ENCODE measurements at places on chromosomes 6 and 20. TPM values are rescaled to one million over a fixed set of nuclear protein-coding genes. Genes with fewer than 3 reads are reported as not detected.
A peak's percentile ranks its signal among the peaks of the same experiment; 100 is the strongest.

The YWHAB gene
- total RNA-seq = 87.5 TPM

DNA sequence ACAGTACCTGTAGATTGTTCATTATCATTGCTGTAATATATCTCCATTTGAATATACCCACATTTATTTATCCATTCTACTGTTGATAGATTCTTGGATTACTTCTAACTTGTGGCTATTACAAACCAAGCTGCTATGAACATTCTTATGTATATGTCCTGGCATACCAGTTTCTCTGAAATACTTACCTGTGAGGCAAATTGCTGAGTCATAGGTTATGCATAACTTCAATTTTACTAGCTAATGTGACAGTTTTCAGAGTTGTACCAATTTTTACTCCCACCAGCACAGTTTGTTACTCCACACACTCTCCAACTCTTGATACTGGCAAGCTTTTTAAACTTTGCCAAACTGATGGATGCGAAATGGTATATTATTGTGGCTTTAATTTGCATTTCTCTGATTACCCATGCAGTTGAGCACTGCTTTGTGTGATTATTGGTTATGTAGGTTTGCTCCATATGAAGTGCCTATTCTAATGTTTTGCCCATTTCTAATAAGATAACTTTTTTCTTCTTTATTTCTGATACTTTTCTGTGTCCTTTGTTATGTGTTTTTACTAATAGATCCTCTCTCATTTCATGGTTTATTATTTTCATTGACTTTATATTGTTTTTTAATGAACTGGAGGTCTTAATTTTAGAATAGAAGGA is 62.8 kb upstream of the SDHAF4 start:
- no peak for DNase-seq

DNA sequence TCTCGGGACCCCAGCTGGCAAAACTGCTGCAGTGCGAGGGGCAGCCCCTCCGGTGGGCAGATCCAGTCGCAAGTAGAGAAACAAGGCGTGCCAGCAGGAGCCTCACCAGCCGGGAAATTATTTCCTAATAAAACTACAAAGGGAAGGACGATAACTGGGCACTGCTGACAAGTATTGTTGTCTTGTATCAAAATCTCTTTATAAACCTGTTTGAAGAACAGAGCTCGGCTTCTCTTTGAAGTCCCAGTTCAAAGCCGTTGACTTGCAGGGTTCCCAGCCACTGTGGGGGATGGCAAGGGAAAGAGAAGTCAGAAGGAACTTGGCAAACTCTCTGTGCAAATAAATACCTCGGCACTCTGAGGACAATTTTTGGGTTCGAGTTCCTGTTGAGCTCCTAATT is 504.5 kb downstream of the CD83 start:
- DNase-seq = no peak

- no peak for DNase-seq
Measured at GRCh38 chr20:11246251-11246775, 572.5 kb upstream of the JAG1 start.

GRCh38 chr6:155062866-155063341 is 67.8 kb downstream of the TIAM2 start:
- no peak for DNase-seq

GRCh38 chr20:33840160-33840559 is 29.0 kb downstream of the CHMP4B start:
- DNase-seq = no peak

The ZNF322 gene
- 10.3 TPM for total RNA-seq

The MUC22 gene
- 0.08 TPM for total RNA-seq

The ZSCAN23 gene
- not detected for total RNA-seq

The NUS1 gene
- 14.7 TPM for total RNA-seq

- DNase-seq = no peak
Measured at GRCh38 chr20:60361761-60362395, 403.7 kb downstream of the CDH26 start.

- DNase-seq = no peak
Measured at GRCh38 chr6:1786455-1787453, 177.0 kb downstream of the FOXC1 start.

- no peak for DNase-seq
Measured at GRCh38 chr6:143127941-143128680, 67.4 kb downstream of the AIG1 start.

DNA sequence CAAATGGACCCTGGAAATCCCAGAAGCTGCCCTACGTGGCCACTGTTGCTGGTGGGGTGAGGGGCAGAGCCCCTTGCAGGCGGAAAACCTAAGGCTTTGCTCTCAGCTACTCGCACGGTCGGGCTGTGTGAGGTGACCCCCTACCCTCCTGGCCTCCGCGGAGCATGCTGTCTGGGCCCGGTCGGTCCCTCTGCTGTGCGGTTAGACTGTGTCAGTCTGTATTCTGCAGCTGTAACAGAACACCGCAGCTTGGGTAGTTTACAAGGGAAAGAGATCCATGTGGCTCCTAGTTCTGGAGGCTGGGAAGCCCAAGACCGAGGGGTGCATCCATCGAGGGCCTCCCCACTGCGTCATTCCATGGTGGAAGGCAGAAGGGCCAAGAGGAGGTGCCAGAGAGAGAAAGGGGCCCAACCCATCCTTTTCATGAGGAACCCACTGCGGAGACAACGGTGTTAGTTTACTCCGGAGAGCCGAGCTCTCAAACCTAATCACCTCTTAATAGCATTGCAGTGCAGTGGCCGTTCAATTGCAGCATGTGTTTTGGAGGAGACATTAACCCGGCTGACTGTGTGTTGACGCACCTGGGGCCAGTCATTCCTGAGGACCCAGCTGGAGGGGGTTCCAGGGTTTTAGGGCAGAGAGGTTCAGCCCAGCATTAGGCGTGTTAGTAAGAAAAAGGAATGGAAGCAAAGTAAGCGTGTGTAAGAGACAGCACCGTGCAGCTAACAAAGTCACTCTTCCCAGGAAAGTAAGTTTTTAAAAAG is 18.3 kb downstream of the COL9A3 start:
- no peak for DNase-seq

The STK4 gene
- 8.6 TPM for total RNA-seq

The SPTLC3 gene
- total RNA-seq = 0.38 TPM

- DNase-seq = peak; percentile 37
Measured at GRCh38 chr20:63167026-63167917, 48.7 kb downstream of the YTHDF1 start.

DNA sequence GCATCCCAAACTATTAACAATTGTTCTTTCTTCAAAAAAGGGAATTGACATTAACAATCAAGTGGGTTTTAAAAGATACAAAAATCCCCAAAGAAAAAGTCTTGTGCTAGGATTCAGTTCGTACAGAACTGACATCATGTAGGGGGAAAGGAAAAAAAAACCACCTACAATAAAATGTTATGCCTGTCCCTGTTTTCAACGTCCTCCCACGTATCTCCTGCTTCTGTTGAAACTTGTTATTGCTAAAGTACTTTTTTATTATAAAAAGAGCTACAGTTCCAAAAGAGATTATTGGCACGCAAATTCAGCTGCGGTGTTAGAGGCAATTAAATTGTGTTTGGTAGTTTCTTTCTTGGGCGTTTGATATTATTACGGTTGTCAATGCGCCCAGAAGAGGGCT is 102.8 kb upstream of the PHACTR1 start:
- DNase-seq = no peak

- no peak for DNase-seq
Measured at GRCh38 chr6:109715616-109716015, 24.5 kb downstream of the FIG4 start.

DNA sequence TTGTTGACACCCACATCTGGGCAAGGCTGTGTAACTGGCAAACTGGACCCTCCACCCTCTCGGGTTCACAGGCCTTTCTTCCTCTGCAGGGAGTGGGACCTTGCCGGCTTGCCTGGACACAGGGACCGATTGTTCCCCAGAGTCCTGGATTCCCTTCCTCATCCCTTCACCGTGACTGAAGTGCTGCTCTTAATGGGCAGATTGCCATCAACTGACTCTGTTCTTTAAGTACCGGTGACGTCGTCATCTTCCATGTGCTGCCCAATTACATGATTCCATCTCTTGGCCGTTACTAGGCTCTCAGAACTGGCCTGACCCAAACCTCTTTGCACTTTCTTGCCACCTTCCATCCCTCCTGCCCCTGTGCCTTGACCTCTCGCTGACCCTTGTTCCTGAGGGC is 85.4 kb downstream of the EYA4 start:
- DNase-seq = no peak

DNA sequence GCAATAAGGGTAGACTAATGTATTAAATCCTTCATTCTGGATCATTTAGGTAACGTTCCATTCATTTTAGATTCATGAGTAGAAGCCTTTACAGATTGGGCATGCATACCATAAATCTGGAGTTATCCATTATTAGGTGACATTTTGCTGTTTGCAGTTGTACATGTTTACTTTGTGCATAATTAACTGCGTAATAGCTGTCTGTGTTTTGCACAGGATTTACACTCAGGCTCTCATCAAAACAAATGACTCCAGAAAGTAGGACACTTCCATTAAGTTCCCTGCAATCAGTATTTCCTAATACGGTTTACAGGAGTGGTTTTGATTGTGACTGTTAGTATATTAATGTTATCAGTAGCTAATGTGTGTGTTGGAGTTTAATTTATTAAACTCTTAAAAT is 997.4 kb downstream of the HACE1 start:
- no peak for DNase-seq

DNA sequence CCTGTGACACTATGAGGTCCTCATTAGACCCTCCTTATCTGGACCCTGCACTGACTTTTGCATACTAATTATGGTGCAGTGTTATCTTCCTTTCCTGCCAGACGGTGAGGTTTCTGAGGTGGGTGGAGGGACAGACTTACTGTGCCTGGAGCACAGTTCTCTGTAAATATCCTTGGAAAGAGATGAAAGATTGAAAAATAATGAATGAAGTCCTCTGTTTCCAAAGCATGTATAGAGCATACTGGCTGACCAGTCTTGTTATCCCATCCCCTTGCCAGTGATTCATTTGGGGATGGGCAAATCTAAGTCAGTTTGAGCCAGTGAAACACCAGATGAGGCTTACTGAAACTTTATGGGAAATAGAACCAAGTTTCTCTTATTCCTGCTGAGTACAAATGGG is 152.6 kb upstream of the HDDC2 start:
- no peak for DNase-seq

DNA sequence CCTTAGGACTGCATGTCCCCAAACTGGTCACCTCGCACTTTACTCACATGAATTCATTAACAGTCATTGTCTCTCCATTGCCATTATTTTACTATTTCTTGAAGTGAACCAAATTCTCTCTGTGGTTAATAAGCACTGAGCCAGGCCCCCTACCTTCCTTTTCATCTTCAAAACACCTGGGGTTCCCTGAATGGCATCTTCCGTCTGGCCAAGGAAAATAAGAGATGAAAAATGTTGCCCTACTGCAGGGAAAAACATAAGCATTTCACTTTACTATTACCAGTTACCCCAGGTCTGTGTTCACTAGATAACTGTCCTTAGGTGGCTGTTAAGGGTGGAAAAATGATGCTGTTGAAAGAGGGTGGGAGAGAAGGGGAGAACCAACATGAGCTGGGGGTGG is 10.0 kb upstream of the NKX2-2 start:
- DNase-seq = no peak

All from psoas muscle (tissue), 8 donors.